CD4-positive, alpha-beta T cell treated with Interleukin-17A for 1 hour (primary cell): ENCODE measurements at places on chromosomes 12 and 14.

GRCh38 chr12:93135286-93136239 is 206.5 kb upstream of the EEA1 start:
- DNase-seq = no peak

GRCh38 chr14:20583908-20584307 is 3.9 kb downstream of the RNASE11 start:
- no peak for DNase-seq

GRCh38 chr14:61573748-61574513 is 121.4 kb upstream of the HIF1A start:
- no peak for DNase-seq

- no peak for DNase-seq
Observed at GRCh38 chr12:112473056-112473455, 54.3 kb downstream of the PTPN11 start.

GRCh38 chr14:53896726-53897125 is 59.9 kb downstream of the BMP4 start:
- no peak for DNase-seq

- DNase-seq = no peak
Observed at GRCh38 chr14:22977684-22978486, 4.5 kb downstream of the AJUBA start.

DNA sequence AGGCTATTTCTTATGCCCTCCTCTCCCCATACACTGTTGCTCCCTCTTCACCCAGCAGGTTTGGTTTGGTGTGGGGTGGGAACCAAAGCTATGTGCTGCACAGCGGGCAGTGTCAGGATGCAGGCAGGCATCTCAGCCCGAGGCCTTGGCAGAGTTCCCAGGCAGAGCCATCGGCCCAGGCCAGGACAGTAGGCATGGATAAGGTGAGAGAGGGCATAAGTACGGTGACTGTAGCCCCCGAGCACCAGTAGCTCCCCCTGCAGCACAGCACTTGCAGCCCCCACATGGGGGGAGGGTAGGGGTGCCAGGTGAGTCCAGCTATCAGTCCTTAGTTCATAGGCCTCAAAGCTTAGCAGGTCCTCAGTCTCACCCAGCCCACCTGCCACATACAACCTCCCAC is 7.2 kb downstream of the KLHL33 start:
- no peak for DNase-seq

DNA sequence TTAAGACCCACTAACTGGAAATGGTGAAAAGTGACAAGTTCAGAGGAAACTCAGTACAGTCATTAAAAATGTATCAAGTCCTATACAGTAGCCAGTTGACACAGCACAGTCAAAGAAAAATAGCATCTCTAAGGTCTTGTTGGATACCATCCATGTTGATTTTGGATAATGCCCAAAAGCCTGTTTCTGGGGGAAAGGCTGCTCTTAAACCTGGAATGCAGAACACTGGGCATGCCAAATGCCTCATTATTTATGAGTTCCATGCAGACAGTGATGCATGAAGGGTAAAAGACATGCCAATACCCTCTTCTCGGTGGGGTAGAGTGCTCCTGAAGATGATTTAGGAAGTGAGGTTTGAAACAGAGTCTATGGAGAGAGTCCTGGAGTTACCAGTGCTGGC is 29.6 kb downstream of the KCNK13 start:
- DNase-seq = no peak

GRCh38 chr12:122030424-122031035 is 8.8 kb downstream of the BCL7A start:
- no peak for DNase-seq
